ENCODE measurements at places on chromosomes 6 and 20.

DNA sequence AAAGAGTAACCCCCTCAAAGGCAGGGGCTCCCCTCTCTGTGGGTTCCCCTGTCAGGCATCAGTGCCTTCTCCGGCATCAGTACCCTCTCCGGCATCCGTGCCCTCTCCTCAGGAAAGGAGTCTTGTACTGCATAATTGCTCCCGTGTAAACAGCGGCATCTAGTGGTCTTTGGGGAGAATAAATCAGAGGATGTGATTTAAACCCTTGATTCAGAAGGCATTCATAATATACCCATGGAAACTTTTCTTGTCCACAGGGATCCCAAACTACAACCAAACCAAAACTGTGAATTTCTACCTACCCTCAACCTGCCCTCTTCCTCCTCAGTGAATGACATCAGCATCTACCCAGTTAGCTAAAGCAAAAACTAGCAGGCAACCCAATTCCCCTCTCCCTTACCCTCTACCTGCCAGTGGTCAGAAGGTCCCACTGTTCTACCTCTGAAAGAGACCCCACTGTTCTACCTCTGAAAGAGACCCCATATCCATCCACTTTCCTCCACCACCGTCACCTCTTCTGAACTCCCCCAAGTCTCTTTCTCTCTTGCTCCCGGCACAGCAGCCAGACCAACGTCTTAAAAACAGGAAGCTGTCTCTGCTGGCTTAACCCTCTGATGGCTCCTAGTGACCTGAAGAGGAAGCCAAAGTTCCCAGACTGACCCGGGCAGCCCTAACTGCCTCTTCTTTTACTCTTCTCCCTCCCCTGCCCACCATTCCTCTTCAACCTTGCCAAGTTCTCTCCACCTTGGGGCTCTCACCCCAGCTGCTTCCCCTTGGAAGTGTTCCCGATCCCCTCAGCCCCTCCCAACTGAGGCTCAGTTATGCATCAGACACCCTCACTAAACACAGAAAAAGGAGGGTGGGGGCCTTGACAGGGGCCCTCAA is 27.2 kb downstream of the UBE2V1 start:
- DNase-seq, result peak; percentile 60

DNA sequence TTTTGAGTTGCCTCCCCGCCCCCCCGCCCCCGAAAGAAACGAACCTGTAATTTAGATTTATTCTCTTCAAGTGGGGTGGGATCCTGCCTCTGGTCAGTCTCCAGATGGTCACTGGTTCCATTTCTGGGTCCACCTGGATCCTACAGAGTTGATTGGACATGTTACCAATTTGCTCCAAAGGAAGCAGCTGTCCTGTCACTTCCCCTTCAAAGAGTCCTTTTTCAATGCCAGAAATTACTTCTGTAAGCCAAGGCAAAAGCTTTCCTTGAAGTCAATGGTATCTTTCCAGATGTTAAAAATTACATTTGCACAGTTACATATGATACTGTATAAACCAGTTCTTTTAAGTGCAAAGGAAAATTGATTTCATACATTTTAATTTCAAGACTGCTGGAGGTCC is 12.0 kb upstream of the ANKRD60 start:
- no peak for DNase-seq

DNA sequence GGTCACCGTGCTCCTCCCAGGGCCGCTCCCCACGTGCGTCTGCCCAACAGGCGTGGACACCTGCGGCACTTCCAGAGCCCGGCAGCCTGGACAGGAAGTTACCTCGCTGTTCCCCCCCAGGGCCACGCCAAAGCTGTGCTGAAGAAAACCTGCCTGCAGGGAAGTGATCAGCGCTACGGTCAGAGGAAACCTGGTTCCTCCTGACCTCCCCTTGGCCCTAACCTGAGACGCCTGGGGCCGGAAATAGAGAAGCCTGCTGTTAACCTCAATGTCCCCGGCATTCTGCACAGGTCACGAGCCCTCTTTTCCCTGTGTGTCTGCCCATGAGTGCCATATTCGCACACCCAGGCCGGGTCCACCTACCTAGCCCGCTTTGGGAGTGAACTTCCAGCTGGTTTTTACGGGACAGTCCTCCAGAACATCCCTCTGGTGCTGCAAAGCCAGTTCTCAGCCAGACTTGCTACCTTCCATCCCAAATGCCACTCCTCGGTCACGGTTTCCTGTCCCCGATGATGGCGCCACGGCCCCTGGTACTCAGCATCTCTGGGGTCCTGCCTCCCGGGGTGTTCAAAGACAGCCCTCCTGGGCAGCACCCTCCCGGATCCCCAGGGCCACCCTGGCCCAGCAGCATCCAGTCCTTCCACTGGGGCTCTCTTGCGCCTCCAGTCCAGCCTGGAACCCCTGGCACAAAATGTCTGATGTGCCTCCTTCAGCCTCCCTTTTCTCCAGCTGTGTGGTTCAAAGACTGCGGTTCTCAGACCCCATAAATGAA is 12.0 kb upstream of the IRF4 start:
- no peak for DNase-seq

DNA sequence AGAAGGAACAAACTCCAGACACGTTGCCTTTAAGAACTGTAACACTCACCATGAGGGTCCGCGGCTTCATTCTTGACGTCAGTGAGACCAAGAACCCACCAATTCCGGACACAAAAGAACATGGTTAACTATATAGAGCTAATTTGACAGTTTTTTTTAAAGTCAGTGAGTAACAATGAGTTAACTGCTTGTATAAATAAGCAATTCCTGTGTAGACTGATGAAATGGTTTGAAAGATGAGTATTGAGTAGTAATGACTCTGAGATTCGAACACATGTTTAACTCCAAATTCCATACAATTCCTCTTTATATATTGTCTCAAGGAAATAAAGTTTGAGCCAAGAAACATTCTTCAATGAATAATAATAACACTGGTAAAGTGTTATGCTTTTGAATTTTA is 478.0 kb downstream of the MMUT start:
- DNase-seq, result no peak

- DNase-seq, result no peak
Measured at GRCh38 chr6:72084992-72085569, 198.7 kb downstream of the RIMS1 start.

DNA sequence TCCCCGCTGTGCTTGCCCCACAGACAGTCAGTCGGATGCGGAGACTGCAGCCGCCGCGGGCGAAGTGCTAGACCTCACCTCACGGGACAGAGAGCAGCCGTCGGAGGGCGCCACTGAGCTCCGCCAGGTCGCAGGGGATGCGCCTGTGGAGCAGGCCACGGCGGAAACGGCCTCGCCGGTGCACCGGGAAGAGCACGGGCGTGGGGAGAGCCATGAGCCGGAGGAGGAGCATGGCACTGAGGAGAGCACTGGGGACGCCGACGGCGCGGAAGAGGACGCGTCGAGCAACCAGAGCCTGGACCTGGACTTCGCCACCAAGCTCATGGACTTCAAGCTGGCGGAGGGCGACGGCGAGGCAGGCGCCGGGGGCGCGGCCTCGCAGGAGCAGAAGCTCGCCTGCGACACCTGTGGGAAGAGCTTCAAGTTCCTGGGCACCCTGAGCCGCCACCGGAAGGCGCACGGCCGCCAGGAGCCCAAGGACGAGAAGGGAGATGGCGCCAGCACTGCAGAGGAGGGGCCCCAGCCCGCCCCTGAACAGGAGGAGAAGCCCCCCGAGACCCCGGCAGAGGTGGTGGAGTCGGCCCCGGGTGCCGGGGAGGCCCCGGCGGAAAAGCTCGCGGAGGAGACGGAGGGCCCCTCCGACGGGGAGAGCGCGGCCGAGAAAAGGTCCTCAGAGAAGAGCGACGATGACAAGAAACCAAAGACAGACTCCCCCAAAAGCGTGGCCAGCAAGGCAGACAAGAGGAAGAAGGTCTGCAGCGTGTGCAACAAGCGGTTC is 66.4 kb downstream of the SSR1 start:
- DNase-seq, result no peak

GRCh38 chr6:70379473-70380013 is 33.8 kb upstream of the FAM135A start:
- no peak for DNase-seq

DNA sequence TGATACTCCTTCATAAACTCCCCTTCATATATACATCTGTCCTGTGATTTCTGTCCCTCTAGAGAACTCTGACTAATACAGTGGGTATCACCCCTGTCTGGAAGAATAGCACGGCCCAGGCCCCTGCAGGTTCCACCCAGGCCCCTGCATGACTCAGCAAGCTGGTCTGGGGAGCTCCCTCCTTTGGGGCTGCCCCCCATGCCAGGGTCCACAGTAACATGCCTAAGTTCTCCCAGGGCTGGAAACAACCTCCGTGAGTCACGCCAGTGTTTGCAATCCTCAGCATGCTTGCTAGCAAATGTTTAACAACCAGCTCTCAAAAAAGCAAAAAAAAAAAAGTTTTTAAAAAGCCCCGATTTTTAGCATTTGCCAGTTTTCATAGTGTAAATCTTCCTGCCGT is 134.3 kb upstream of the CDH4 start:
- no peak for DNase-seq

- no peak for DNase-seq
Measured at GRCh38 chr20:24768201-24768636, 180.8 kb upstream of the CST7 start.

- DNase-seq, result no peak
Measured at GRCh38 chr20:32326504-32326845, 31.7 kb upstream of the ASXL1 start.

DNA sequence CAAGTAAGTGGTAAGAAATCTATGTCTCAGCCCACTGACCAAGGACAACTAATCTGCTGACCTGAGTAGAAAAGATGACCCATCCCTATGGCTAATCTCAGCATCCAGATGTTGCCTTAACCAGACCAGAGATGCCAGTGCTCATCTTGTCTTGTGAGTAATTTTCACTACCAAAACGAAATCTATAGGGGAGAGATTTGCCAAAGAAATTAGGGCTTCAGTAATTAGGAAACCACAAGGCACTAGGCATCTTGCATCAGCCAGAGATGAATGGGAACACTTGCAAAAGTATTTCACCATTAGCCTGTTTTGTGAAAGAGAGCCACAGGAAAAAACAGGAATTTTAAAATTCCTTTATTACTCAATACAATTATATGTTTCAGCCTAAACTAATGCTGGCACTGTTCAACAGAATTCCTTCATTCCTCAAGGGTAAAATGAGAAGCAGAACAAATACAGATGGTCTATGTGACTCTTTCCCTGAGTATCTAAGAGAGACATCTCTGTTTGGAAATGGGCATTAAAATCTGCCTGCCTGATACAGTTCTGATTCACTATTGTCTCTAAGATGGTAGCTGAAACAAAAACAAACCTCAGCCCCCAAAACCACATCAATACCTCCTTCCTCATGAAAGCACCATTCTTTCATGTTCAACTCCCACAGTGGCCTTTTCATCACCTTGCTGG is 87.8 kb downstream of the GMDS start:
- DNase-seq, result no peak

DNA sequence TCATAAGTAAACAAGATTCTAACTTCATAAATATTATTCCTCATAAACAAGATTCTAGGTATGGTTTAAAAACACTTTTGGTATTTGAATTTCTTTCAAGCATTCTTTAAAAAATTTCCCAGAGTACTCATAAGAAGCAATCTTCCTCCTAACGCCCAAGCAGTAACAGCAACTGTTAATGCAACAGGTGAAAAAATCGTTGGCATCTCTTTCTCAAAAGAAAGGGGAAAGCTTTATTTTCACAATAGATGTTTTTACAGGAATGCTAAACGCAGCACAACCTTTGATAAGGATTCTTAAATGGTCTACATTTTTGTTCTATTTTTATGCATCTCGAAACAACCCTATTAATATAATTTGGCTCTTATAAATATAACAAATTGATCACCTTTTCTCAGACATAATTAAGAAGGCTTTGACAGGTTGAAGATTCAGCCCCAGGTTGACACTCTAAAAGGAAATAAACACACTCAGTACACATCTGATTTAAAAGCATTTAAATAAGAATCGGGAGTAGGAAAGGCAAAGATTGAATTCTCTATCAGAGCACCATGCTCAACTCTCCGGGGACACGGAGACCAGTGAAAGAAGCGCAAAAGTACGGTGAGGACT is 634 bp downstream of the AHI1 start:
- no peak for DNase-seq

- no peak for DNase-seq
Measured at GRCh38 chr20:50144362-50144761, 9.2 kb downstream of the PEDS1 start.

DNA sequence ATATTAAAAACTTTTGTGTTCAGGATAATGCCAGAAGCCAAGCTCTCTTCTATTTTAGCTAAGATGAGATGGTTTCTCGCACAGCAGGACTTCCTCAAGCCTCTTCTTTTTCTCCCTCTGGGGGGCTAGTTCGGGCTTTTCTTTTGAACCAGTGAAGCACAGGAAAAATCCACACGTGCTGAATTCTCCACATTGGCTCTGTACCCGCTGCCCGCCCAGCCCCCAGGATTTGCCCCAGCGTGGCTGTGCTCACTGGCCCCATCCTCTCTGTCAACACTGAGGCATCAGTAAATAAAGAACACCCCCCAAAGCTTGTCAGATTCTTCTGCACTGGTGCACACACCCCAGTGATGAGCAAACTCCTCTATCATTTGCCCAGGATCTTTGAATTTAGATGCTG is 232.8 kb downstream of the ZNF217 start:
- no peak for DNase-seq

DNA sequence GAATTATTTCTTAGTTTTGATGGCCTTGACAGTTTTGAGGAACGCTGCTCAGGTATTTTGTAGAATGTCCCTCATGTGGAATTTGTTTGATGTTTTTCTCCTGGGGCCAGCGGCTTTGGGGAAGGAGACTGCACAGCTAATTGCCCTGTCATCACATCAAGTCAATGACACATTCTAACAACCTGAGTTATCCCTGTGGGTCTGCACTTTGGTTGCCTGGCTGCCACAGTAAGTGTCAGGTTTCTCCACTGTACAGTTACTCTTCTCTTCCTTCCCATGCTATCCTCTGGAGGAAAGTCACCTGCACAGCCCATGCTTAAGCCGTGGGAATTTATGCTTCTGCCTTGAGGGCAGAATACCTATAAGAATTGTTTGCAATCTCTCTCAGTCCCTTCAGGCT is 1.4 kb upstream of the TREML4 start:
- no peak for DNase-seq

DNA sequence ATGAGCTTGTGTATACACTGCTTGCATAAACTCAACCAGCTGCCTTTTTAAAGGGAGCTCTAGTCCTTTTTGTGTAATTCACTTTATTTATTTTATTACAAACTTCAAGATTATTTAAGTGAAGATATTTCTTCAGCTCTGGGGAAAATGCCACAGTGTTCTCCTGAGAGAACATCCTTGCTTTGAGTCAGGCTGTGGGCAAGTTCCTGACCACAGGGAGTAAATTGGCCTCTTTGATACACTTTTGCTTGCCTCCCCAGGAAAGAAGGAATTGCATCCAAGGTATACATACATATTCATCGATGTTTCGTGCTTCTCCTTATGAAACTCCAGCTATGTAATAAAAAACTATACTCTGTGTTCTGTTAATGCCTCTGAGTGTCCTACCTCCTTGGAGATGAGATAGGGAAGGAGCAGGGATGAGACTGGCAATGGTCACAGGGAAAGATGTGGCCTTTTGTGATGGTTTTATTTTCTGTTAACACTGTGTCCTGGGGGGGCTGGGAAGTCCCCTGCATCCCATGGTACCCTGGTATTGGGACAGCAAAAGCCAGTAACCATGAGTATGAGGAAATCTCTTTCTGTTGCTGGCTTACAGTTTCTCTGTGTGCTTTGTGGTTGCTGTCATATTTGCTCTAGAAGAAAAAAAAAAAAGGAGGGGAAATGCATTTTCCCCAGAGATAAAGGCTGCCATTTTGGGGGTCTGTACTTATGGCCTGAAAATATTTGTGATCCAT is 15.3 kb downstream of the TNFAIP3 start:
- no peak for DNase-seq

All from NCI-H2107 (cell line).